Stimulated activated CD4-positive, alpha-beta T cell treated with anti-CD3 and anti-CD28 coated beads, Interleukin-2, amount 100 ng/mL, for 4 hours (primary cell): ENCODE measurements at places on chromosomes 6 and 20.

GRCh38 chr6:22206106-22206505 is 90.7 kb downstream of the PRL start:
- DNase-seq: no peak

DNA sequence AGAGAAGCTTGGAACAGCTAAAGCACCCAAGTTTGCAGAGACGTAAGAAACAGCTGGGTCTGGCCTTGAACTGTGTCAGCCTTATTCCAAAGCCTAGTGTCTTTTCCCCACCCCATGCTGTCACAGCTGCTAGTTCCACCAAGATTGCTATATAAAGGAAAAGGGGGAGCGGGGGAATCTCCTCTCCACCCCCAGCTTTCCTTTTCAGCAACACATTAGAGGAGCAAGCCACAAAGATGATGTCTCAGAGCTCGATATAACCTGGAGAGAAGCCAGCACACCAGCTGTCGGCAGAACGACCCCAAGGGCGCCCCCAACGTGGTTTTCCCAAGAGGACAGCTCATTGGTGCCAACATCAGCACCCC is 36.5 kb downstream of the ATP9A start:
- no peak for DNase-seq

GRCh38 chr20:41050361-41051008 is 21.9 kb downstream of the TOP1 start:
- DNase-seq: no peak

- no peak for DNase-seq
Observed at GRCh38 chr6:121216928-121217327, 117.4 kb downstream of the TBC1D32 start.

DNA sequence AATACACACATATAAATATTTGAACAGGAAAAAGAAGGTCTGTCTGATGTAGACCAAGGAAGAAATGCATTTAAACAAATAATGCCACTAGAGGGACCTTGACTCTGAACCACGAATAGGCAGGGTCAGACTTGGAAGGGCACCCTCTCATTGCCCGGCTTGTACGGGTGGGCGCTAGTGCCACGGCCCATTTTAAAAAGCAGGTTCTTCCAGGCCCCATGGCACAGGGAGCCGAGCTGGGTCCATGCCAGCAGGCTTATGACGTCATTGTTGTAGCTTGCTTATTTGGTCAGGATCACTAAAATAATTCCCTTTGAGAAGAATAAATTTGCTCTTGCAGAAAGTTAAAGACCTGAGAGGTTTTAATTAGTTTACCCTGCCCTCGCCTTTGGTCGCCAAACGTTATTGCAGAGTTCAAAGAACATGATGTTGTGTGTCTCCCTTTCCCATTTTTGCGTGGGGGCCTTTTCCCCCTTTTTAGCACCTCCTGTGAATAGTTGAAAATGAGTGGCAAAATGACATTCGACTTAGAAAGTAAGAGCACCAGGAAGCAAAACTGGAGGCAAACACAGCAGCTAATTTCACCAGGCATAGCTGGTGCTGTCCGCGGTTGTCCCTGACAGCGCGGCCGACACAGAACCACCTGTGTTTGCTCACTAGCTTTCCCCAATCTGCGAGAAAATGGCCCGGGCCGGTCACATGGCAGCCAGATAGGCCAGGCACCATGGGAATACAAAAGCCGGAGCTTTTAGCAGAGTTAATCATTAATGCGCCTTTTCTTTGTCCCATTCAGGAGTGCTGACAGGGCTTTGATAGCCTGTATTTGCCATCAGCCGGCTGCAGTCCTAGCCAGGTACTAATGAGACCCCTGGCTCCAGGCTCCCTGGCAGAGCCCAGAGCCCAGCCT is 93.8 kb downstream of the FOXA2 start:
- DNase-seq: no peak

GRCh38 chr6:96466147-96466863 is 55.3 kb upstream of the UFL1 start:
- no peak for DNase-seq

DNA sequence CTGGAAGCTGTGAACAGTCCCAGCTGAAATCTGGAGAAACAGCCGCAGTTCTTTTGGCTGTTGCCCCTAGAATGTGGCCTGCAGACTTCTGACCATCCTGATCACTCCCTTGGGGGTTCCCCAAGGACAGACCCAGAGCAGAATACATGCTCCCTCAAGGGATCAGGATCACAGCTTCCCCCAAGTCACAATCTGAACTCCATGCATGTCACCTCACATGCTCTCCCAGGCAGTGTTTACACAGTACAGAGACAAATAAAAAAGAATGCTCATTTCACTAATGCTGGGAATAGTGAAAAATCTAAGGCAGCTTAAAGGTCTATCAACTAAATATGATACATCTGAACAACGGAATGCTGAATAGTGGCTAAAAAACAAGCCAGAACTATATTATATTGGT is 20.5 kb downstream of the SPAG4 start:
- DNase-seq: no peak

DNA sequence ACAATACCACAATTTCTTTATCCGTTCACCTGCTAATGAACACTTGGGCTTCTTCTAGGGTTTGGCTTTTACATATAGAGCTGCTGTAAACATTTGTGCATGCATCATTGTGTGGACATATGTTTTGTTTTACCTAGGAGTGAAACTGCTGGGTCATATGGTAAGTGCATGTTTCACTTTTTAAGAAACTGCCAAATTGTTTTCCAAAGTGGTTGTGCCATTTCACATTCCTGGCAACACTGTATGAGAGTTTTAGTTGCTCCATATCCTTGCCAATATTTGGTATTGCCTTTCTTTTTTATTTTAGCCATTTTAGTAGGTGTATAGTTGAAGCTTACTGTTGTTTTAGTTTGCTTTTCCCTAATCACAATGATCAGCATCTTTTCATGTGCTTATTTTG is 14.1 kb upstream of the RPN2 start:
- no peak for DNase-seq

DNA sequence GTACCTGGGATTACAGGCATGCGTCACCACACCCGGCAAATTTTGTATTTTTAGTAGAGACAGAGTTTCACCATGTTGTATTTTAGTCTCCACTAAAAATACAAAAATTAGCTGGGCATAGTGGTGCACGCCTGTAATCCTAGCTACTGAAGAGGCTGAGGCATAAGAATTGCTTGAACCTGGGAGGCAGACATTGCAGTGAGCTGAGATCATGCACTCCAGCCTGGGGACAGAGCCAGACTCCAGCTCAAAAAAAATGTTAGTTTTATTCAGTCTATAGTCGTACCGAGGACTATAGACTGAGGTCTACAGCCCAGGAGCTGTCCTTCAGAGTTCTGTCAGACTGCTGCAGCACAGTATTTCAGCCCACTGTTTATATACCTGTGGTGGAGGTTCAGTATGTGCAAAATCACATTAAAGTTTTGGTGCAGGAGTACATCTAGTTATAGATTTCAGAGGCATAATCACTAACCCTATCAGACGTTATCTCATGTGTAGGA is 3.6 kb upstream of the CASP8AP2 start:
- no peak for DNase-seq

- DNase-seq: no peak
Observed at GRCh38 chr6:31125586-31126363, 5.5 kb upstream of the CDSN start.

DNA sequence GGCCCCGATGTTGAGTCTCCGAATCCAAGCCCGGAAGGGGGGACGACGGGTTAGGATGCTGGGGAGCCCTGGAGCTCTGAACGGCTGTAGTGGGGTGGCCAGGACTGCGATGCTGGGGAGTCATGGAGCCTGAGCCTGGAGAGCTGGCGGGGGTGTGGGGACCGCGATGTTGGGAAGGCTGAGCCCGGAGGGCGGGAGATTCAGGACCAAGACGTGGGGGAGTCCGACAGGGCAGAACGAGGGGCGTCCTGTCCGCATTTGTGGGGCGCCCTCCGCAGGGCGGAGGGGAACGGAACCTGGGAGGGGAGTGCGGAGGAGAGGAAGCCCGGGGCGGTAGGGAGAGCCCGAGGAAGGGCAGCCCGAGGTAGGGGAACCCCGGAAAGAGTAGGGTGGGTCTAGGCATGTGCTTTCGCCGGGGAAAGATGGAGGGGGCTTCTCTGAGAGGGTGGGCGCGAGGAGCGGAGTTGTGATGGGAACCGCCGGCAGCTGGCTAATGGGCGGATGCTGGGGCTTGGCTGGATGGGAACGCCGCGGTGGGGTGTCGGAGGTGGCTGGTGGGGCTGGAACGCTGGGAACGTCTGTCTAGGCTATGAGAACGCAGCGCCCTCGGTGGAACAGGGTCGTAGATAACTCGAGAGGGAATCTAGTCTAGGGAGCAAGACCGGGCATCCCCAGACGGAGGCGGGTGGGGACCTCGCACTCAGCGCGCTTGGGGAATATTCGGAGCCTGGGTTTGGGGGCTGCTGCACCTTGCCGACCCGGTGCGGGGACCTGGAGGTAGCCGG is 684 bp downstream of the PAQR8 start:
- peak; percentile 28 for DNase-seq

- no peak for DNase-seq
Observed at GRCh38 chr6:43823879-43824702, 54.1 kb downstream of the VEGFA start.

DNA sequence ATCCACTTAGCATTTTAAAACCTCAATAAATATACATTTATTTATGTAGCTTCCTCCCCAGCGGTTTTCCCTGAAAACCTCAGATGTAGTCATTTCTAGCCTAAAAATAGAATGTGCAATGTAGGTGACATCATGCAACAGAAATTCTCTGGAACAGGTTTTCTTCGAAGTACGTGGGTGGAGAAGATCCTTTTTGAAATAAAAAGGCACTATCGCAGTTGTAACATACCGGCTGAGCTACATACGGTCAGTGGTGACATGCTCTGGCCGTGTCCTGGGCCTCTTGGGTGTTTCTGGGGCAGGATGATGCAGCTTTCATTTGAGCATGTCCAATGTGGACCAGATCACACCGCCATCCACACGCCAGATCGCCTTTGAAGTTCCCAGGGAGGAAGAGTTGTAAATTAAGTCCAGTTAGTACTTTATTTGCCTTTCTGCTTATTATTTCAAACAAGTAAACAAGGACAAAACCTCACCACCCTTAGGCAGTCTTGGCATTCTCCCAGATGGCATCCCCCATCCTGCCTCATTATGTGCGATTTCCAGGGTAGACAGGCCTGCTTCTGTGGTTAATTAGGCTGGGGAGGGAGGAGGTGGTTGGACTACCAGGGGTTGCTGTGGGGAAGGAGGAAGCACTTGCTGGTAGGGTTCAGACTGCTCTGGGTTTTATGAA is 109.5 kb upstream of the CLDN20 start:
- DNase-seq: no peak

- DNase-seq: no peak
Observed at GRCh38 chr6:24822696-24823095, 24.0 kb upstream of the ARMH2 start.

- DNase-seq: no peak
Observed at GRCh38 chr6:152598901-152599537, 38.1 kb downstream of the SYNE1 start.

DNA sequence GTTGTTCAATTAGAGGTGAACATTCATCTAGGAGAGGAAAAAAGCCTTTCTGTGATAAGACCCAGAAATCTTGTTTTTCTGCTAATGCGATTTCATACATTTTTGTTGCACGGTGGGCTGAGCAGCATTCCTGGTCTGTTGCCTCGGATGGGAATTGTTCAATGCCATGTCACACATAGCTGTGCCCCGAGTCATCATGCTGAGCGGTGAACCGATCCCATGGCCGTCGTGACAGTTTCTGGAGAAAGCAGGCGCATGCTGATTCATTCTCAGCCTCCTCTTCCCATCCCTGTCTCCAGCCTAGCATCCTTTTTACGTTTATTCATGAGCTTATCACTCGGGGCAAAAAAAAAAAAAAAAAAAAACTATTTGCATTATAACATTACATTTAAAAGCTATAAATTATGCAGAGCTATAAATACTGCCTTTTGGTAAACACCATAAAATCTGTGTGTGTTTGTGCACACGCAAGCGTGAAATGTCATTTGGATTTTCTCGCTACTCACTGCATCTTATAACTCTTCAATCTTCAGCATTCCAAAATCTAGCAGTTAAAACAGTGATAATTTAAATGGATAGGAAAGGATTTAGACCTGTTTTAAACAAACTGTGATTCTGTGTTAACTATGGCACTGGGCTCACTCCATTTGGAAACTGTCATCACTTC is 58.9 kb upstream of the IFNGR1 start:
- no peak for DNase-seq

GRCh38 chr20:24798930-24799705 is 150.0 kb upstream of the CST7 start:
- DNase-seq: no peak

GRCh38 chr6:63785006-63785405 is 149.4 kb downstream of the PHF3 start:
- no peak for DNase-seq

DNA sequence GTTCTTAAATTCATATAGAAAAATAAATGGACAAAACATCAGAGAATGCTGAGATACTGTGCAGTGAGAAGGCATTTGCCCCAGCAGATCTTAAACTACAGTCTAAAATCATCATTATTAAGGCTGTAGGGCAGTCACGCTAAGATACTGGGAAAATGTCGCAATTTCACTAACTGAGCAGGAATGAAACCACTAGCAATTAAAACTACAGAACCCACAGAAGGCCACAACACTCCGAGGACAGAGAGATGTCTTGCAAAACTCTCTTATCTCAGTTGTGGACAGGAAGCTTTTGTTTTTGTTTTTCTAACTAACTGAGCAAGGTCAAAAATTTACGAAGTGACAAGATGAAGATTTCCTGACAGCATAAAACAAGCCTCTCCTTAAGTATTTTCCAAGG is 18.2 kb downstream of the GNAS-AS1 start:
- DNase-seq: no peak

DNA sequence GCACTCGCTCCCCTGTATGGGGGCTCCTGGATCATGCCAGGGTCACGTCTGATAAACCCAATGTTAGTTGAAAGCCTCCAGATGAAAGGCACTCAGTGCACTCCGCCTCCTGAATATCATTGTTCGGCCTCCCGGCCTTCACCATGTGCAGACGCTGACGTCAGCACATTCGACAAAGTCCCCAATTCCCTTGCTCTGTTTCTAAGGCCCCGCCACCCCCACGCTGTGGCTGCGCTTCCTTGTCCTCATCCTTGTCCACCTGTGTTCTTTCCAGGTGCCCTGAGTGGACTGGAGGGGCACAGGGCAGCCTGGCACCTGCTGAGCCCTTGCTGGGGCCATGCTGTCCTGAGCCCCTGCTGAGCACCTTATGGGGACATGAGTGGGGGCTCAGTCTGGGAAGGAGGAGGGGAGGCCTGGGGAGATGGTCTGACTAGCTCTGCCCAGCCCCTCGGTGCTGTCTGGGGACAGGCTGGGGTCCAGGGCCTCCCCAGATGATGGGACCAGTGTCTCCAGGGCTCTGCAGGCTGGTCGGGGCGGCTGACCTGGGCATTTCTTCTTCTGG is 9.8 kb upstream of the BHLHE23 start:
- DNase-seq: no peak

- no peak for DNase-seq
Observed at GRCh38 chr6:132731086-132731485, 17.2 kb upstream of the VNN1 start.

GRCh38 chr6:1435806-1436205 is 46.4 kb downstream of the FOXF2 start:
- DNase-seq: no peak
